COLO829 (cell line): ENCODE measurements at places on chromosomes 4 and X.

DNA sequence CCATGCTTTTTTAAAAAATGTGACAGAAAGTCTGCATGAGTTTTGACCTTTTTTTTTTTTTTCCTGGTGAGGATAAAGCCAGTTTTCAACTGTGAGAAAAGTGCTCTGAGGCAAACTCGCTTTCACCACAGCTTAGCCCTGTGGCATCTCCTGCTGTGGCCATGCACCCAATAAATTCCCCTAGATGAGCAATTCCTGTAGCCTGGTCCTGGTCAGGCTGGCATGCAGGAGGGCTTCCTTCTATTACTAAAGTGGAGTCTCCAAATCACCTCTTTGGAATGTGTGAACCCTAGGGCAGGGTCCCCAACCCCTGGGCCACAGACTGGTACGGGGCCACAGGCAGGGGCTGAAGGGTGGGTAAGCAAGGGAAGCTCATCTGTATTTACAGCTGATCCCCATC, 265.4 kb downstream of the RAPGEF2 start:
- no peak for DNase-seq

- no peak for DNase-seq
Observed at GRCh38 chr4:139833151-139833910, 167.7 kb downstream of the MGST2 start.

GRCh38 chr4:17623451-17624001, 9.1 kb downstream of the MED28 start:
- no peak for DNase-seq

DNA sequence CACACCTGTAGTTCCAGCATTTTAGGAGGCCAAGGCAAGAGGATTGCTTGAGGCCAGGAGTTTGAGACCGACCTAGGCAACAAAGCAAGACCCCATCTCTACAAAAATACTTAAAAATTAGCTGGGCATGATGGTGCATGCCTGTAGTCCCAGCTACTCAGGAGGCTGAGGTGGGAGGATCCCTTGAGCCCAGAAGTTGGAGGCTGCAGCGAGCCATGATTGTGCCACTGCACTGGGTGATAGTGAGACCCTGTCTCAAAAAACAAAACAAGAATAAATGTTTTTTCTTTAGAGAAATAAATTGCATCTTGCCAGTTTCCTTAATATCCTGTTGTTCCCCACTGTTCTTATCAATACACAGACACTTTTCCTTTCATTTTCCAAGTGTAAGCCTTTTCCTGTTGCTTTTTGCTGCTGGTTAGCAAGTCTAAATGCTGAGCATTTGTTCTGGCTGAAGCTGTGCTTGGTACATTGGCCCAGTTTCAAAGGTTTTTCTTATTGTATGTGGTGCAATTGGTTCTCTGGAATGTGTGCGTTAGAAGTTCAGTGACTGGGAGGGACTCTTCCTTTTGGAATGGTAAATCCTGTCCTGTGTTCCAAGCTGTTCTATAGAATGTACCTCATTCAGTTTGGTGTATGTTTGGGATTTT, 98.2 kb downstream of the AFF1 start:
- DNase-seq, result peak; percentile 76

DNA sequence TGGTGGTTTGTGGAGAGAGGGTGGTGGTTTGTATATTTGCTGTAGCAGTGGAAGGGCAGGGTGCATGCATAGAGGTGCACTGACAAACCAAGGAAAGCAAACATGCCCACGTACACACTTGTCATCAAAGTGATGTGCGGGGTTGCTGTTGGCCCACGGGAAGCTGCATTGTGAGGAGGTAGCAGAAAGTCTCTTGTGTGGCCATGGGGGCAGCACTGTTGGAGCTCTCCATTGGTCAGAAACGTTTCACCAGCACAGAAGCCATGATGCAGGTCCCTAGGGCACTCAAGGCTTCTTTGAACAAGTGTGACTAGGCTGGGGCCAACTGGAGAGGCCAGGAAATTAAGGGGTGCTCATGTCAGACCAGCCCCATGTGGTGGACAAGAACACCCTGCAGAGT, 174.8 kb upstream of the KLF8 start:
- DNase-seq, result no peak

DNA sequence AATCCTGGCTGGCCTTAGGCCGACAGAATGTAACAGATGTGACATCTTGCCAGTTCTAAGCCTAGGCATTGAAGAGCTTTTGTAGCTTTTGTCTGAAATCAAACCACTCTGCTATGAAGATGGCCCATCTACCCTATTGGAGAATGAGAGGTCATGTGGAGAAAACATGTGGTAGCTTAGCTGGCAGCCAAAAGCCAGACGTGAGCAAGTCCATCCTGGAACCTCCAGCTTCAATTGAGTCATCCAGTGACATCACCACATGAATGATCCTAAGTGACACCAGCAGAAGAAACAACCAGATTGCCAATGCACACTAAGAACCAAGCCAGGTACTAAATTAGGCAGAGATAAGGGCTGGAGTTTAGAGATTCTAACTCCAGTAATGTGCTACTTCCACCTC, 154.8 kb upstream of the ZFP42 start:
- DNase-seq, result no peak

GRCh38 chrX:122421434-122422121, 762.5 kb upstream of the GRIA3 start:
- no peak for DNase-seq

DNA sequence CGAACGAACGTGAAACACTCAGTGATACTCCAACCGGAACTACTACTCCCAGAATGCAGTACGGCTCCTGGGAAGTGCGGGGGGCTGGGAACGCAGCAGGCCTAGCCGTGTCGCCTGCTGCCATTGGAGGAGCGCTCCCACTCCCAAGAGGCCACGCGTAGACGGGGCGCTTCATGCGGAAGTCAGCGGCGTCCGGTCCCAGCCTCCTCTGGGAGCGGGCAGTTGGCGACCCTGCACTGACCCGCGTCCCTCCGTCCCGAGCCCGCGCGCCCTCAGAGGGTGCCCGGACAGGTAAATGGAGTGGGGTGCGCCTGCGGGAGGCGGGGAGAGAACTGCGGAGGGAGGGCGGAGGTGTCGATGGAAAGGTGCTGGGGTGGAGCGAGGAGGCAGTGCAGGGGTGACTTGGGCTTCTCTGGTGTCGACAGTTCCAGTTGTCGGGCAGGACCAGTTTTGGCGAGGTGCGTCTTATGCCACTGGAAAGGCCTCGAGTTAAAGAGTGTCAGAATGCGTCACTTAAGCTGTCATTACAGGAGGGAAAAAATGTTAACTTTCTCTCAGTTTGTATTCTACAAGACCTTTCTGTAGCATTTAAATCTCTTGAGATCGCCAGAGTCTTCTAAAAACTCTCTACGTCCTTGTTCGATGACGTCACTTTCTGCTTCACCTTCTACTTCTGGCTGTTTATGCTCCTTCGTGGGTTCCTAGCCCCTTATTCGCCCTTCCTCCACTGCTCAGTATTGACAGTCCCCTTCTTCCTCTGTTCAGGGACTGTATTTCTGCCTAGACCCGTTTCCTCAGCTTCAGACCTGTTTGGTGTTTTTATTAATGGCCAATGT, at the start of gene VAMP7:
VAMP7 (plus strand) TSS at position 188 of the 836 bp plus-strand sequence. CDS start 8,122 bp downstream, outside the sequence.
- peak; percentile 60 for DNase-seq

DNA sequence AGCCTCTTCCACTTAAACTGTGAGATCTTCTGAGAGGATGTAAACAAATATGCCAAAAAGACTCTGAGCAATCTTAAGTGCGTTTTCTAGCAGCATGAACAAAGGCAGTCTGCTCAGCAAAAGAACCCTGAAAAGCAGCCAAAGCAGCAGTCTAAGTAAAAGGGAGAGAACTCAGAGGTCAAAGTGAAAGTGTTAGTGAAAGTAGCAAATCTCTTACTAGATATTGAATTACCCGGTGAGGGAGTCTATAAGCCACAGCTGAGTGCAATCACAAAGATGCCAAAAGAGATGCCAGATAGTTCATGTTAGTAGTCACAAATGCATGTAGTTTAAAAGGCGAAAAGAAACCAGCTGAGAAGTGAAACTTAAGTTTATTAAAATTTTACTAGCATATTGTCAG, 7.9 kb upstream of the GNRHR start:
- no peak for DNase-seq

GRCh38 chr4:22970665-22971064, 277.9 kb downstream of the GBA3 start:
- DNase-seq, result no peak

DNA sequence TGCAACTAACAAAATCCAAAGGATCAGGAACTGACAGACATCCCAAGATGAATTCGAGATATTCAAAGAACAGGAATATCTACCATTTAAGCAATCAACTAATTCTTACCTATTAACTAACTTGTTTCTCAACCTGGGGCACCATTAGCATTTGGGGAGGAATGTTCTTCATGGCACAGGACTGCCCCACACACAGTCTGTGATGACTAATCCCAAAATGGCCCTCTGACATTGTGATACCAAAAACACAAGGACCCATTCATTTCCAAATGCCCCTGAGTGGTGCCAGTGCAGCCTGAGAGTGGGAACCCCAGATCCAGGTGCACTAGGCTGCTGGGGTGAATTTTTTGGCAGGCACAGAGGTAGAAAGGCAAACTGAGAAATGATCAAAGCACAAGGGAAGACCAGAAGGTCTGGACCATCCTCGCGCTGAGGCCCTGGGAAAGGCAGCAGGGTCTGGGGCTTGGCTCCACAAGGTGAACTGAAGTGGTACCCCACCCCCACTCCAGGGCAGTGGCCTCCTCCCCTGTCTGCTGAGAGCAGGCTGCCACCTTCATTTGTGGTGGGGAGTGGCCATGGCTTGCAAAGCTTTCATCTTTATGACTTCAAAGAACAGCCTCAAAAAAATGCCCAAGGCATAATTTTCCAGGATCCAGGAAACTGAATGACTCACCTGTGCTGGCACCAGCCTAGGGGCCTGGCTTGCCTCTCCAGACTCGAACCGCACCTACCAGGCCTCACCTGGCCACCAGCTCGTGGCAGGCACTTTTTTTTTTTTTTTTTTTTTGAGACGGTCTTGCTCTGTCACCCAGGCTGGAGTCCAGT, 122.4 kb downstream of the BCOR start:
- no peak for DNase-seq

- no peak for DNase-seq
Observed at GRCh38 chr4:25021216-25021615, 9.5 kb downstream of the LGI2 start.

- no peak for DNase-seq
Observed at GRCh38 chrX:151396042-151396824, 773 bp upstream of the VMA21 start.

GRCh38 chrX:31223817-31224216, 152.0 kb upstream of the FTHL17 start:
- DNase-seq, result no peak

GRCh38 chr4:122705009-122705408, 27.5 kb upstream of the BBS12 start:
- DNase-seq, result no peak

DNA sequence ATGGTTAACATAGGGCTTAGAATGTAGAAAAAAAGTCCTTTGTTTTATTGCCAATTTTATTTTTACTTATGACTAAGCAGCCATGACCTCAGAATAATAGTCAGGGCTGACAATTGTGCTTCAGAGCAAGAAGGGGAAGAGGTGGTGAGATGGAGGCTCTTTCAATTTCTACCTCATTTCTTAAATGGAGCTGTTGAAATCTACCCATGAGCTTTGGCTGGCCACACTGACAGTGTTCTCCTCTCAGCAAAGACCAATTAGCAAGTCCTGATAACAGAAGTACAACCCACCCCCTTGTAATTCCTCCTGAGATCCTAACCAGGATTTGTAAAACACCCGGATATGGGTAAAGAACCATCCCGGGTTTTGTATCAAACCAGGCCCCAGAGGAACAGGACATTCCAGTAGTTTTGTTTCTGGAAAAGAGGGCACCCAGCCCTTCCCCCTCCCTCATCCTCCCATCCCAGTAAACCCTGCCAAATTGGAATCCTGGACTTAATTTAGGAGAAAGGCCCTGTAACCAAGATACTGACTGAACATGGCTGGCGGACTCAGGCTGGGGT, at the start of gene HEPH:
HEPH (plus strand) TSS at position 399 of the 563 bp plus-strand sequence. CDS start 6,324 bp downstream, outside the sequence.
- no peak for DNase-seq
